ENCODE measurements at places on chromosomes 3 and 15.

GRCh38 chr3:172687501-172687900 is 23.4 kb downstream of the NCEH1 start:
- no peak for DNase-seq

DNA sequence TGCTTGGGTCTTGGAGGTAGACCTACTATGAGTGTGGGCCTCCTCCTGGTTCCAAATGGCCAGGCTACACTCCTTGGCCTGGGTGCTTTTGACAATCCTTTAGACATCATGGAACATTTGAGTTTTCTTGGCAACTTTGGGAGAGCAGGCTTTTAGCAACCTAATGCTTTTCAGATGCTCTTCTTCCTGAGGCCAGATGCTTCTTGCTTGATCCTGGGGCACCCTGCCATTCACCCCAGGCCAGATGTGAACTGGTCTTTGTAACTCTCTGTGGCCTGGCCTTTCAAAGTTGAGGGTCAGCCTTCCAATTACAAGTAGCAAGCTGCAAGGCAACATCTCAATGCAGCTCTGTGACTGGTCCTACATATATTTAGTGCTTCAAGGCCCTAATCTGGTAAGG is 40.5 kb downstream of the RTP1 start:
- no peak for DNase-seq

GRCh38 chr15:56194035-56194434 is 49.6 kb downstream of the RFX7 start:
- DNase-seq: no peak

DNA sequence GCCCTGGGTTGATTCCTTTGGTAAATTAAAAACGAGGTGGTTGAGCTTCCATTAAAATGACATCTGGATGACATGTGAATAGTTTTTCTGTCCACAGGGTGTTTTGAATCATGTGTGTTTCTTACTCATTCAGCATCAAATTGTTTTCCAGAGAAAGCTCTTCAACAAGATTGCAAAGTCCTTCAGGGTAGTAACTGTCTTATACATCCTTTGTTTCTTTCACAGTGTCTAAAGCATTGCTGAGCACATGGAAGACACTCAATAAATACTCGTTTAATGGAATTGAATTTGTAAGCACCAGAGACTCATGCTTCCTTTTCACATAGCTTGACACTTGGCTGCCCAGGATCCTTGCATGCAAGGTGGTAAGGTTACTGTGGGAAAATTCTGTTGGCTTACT is 223.1 kb upstream of the CNTN6 start:
- no peak for DNase-seq

DNA sequence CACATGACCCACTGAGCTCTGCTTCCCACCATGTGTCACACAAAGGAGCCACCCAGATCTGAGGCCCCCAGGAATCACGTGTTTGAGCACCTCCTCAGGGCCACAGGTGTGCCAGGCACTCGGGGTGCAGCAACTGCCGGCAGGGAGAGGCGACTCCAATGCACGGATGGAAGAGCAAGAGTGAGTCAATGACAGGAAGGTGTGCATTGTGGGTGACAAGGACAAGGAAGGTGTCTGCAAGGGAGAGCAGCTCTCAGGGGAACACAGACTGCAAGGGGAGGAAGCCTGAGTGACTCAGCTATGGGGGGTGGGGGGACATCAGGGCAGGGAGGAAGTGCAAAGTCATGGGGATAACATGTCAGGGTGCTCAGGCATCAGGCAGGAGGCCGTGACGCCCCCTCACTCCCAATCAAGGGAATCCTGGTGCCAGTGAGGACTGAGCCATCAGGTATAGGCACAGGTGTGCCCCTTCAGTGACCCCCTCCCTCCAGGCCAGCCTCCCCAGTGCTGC is 67.4 kb downstream of the NUP210 start:
- DNase-seq: no peak

GRCh38 chr3:17443142-17443541 is 299.3 kb downstream of the TBC1D5 start:
- no peak for DNase-seq

- no peak for DNase-seq
Measured at GRCh38 chr15:53589520-53590057, 169.9 kb downstream of the WDR72 start.

DNA sequence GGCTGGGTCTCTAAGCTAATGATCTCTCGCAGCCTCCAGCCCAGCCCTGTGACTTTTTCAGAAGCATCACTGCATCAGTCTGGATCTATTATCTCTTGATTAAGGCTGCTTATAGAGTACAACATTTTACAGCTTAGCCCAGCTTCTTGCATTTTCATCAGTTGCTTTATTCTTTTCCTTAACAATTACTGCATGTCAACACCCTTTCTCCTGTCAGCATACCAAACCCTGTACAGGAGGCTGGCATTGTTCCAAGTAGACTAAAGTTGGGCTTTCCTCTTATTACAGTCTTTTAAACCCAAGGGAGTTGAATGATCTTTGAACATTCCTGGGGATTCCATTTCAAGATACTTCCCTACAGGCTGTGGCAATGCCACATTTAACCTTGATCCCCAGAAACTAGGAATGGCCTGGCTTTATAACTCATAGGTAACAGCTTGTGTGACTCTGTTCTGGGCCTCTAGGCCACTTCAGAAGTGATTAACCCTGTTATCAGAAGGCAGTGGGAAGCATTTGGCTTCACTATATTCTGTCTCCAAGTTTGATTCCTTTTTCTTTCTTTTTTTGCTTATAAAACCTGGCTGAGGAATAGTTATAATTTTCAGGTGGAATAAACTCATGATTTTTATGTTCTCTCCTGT is 182.9 kb downstream of the KCNMB2 start:
- DNase-seq: no peak

DNA sequence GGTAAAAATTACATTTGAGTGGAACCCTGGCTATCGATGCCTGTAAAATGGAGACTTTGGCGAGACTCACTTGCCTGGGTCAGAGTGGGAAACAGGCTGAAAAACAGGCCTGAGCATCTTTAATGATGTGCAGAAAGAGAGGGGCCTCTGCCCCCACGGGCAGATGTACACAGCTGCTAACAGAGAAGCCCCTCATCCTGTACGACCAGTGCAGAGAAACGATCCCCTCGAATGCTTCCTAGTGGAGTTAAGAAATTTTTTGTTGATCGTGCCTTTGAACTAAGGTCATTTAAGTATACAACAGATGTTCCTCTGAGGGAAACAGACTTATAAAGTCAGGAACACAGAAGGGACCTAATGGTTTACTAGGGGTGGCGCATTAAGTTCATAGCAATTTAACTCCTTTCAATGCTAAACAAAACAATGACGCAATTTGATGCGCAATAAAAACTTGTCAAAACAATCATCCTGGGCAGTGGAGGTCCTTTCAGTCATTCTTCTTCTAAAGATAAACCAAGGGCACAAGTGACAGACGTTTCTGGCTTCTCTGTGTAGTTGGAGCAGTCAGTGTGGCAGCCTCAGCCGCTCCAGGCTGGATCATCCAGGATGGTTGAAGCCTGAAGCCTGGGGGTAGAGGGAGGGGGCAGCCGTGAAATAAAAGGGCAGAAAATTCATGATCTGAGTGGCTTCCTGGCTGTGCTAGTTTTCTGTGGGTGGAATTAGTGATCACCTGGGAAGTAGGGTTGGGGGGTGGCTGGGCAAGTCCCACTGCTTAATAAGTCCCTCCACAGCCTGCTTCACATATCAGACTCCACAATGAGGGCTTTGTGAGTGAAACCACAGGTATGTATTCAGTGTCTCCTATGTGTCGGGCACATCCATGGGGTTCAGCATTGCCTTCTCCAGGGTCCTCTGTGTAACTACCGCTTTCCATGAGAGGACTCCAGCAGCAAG is 50.8 kb upstream of the MRPS22 start:
- no peak for DNase-seq

GRCh38 chr15:76332796-76333195 is 3.8 kb upstream of the ISL2 start:
- DNase-seq: no peak

DNA sequence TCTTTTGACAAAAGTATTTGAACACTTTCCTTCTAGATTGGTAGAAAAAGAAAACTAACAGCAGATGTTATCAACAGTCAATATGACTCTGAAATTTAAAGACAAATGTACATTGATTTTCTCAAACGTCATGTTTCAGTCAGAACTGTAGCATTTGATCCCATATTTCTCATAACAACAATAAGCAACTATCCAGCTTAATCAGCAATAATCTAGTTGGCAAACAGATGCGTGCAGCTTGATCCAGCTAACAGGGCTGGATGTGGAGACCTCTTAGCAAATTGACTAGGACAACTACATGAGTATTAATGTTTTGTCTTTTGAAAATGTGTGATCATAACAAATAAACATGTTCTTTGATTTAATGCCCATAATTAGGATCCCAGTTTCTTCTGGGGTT is 94.0 kb upstream of the STT3B start:
- no peak for DNase-seq

DNA sequence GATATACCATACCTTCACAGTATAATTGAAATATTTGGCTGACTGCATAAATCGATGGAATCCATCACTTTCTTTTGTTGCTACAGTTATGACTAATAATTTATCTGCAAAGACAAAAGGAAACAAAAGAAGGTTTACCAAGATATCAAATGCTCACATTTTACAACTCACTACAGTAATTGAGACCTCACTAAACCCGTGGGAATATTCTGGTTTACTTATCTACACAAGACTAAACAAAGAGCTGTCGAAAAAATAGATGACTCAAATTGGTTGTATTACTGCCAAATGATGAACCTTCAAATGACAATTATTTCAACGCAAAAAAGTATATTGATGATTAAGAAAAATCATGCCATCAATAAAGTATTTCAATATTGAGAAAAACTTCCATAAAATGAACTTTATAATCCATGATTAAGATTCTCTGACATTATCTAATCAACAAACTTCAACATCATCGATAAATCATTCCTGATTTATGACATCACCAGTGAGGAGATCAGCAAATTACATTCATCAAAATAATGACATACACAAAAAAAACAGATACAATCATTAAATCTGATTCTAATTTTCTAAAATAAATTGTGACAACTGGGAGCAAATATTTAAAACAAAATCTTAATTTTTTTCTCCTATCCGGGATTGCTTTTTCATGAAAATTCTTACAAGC is 36.7 kb downstream of the PLOD2 start:
- no peak for DNase-seq

DNA sequence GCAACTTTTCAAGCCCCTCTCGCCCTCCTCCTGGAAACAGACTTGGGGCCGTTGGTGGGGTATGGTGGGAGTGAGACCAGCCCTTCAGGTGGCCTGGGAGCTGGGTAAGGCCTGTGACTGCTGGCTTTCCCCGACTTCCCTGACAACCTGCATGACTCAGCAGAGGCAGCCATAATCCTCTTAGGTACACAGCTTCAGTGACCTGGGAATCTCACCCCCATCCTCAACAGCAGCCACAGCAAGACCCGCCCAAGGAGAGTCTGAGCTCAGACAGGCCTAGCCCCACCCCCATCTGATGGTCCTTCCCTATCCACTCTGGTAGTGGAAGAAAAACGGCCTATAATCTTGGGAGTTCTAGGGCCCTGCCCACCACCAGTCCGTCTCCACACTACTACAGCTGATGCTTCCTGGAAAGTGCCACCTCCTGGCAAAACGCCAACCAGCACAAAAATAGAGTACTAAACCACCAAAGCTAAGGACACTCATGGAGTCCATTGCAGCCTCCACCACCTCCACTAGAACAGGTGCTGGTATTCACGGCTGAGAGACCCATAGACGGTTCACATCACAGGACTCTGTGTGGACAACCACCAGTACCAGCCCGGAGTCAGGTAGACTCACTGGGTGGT is 13.1 kb upstream of the SLC27A2 start:
- no peak for DNase-seq

- DNase-seq: no peak
Measured at GRCh38 chr3:7546253-7546652, 685.3 kb downstream of the GRM7 start.

DNA sequence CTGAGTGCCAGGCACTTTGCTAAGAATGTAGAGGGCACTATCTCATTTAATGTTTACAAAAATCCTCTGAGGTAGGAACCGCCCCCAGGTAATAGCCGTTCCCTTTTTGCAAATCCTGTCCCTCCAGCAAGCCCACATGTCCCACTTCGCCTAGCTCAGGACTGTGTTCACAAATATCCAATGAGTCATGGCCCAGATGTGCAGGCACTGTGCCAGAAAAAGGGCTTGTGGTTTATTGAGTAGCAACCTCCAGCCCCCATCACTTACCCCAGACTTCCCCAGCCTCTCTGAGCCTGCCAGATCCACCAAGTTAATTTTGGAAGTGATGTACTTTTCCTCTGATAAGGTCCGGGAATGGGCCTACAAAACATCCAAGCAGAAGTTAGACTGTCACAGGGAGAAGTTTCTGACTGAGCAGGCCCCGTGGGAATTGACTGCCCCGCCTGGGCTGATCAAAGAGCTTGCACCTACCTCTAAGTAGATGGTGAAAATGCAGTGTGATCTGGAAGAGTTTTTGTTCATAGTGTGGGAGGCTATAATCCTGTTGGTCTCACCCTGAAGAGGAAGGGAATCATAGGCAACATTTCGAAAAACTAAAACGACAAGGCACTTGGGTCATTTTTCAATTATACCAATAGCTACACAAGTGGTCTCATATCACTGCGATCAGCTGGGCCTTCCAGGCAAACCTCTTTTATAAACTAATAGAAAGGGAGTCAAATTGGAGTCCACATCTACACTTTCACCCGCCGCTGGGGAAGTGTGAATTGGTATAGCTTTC is 15.7 kb downstream of the KIF9 start:
- peak; percentile 23 for DNase-seq

DNA sequence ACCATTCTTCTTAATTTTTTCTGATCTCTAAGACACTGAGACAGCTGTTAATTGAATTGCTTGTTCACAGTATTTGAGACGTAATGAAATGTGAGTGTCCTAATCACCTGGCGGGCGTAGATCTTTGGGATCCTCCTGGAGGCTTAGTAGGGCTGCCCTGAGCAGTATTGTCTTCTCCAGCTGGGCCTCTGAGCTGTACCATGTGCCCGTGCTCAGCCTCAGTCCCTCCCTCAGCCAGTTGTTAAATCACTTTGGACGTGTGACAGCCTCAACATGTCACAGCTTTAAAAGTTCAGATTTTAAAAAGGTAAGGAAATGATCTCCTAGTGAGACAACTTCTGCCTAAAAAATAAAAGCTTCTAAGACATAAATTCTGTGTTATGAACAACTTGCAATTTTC is 35.5 kb downstream of the IGF1R start:
- no peak for DNase-seq

DNA sequence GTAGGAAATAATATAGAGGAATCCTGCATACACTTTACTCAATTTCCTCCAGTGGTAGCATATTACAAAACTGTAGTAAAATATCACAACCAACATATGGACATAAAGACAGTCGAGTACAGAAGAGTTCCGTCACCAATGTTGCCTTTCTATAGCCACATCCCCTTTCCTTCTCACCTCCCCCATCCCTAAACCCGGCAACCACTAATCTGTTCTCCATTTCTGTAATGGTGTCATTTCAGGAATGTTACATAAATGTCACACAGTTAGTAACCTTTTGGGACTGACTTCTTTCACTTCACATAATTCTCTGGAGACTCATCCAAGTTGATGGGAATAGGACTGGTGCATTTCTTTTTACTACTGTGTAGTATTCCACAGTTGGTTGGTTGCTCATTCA is 41.4 kb upstream of the ATG7 start:
- DNase-seq: no peak

Data from stimulated activated CD4-positive, alpha-beta T cell treated with anti-CD3 and anti-CD28 coated beads, Interleukin-12 subunit alpha, Interleukin-12 subunit beta, amount 100 ng/mL, for 48 hours (primary cell).